PC-3 (cell line): ENCODE measurements at places on chromosomes 16 and 17. TPM values are rescaled to one million over a fixed set of nuclear protein-coding genes. Genes with fewer than 3 reads are reported as not detected.

USP22 gene
- 188 and 215 TPM in 2 replicates for total RNA-seq

- DNase-seq, result no peak
- no peaks in the 10 kb centered on the region for H3K36me3 ChIP-seq
- no peaks in the 10 kb centered on the region for H3K4me1 ChIP-seq
- H3K4me3 ChIP-seq, result no peak overlapping the region
These were observed 187.9 kb downstream of the KCNJ2 start for GRCh38 chr17:70357190-70357589.

GRCh38 chr17:39735882-39736281, 1.9 kb upstream of the GRB7 start:
- peak; percentile 31 for DNase-seq
- H3K4me1 ChIP-seq, result peaks cover 28% of the 10 kb centered on the region
- no peaks in the 10 kb centered on the region for H3K36me3 ChIP-seq
- H3K27ac ChIP-seq, result no peak overlapping the region

DPEP1 gene
- 0.23 TPM in 1 of 2 replicates, not detected in the other for total RNA-seq

DNA sequence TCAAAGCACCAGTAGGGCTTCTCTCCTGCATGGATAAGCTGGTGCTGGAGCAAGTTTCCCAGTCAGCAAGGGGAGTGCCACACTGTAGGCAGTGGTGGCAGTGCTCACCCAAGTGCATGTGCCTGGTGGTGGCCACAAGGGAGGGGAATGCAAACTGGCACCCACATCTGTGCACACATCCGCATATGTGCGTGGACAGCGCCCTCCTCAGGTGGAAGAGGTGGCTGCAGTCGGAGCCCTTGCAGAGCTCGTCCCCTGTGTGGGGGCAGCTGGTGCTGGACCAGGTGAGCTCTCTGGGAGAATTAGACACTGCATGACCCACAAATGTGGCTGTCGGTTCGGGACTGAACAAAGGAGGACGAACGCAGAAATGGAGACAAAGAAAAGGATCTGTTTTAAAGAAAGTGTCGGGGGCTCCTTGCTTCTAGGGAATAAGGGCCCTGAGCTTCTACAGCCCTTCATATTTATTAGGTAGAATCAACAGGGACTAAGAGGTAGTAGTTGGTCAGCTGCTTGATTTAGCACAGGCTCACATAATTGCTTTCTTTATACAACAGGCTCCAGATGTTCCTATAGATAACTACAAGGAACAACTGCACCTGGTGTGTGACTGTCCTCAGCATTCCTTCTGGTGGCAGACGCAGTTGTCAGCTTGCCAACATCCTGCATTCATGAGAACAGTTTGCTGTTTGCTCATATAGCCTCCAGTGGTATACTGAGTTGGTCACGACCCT, 5.3 kb upstream of the ZNF689 start:
- peak; percentile 50 for DNase-seq
- no peaks in the 10 kb centered on the region for H3K27me3 ChIP-seq
- H3K36me3 ChIP-seq, result no peaks in the 10 kb centered on the region; the same call in 1 of the 2 replicates
- no peak overlapping the region for H3K4me3 ChIP-seq
- H3K4me1 ChIP-seq, result no peaks in the 10 kb centered on the region
- H3K27ac ChIP-seq, result no peak overlapping the region

DNA sequence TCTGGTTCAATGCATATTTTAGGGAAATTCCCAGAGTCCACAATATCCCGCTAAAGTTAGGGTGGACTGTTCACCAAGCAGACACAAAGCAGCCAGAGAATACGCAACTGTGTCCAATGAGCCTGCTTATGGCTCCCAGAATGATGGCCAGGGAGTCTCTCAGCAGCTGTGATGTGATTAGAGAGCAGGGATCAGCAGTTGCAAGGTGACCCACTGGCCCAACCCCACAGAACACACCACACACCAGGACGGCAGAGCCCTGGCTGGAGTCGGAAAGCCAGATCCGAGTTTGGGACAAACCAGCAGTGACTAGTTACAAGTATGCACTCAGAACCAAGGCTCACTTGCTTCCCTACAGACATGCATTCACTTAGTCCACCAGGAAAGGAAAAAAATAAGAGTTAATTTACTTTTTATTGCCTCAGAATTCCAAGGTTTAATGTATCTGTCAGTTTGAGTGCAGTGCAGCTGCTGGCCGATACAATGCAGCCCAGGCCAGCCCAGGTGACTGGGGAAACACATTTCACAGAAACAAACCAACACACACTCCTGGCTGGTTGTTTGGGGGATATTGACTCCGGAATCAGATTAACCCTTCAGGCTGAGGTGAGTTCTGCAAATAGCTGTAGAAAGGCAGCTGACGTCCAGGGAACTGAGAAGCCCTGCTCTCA, 121.7 kb downstream of the HIC1 start:
- H3K27me3 ChIP-seq, result no peaks in the 10 kb centered on the region
- no peak overlapping the region for H3K4me3 ChIP-seq
- no peak overlapping the region for H3K27ac ChIP-seq
- peaks cover 14% of the 10 kb centered on the region for H3K4me1 ChIP-seq

DNA sequence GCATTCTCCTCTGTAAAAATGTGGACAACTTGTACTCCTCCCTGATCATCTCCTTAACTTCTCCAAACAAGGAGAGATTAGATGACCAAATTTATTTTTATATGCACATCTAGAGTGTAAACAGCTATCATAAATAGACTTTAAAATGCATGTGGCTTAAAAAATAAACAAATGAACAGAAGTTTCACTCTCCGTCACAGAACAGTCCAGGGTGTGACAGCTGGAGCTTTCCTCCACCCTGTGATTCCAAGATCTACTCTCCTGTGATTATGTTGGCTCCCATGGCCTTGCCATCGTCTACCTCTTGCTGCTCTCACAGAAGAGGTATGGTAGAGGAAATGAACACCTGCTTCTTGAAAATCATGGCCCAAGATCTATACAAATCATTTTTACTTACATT, 560.2 kb downstream of the TOX3 start:
- DNase-seq, result no peak
- no peak overlapping the region for H3K4me3 ChIP-seq
- no peaks in the 10 kb centered on the region for H3K36me3 ChIP-seq

C16orf74 gene
- 64.6 and 71.0 TPM in 2 replicates for total RNA-seq

CCDC154 gene
- total RNA-seq, result not detected in 2 replicates

DNA sequence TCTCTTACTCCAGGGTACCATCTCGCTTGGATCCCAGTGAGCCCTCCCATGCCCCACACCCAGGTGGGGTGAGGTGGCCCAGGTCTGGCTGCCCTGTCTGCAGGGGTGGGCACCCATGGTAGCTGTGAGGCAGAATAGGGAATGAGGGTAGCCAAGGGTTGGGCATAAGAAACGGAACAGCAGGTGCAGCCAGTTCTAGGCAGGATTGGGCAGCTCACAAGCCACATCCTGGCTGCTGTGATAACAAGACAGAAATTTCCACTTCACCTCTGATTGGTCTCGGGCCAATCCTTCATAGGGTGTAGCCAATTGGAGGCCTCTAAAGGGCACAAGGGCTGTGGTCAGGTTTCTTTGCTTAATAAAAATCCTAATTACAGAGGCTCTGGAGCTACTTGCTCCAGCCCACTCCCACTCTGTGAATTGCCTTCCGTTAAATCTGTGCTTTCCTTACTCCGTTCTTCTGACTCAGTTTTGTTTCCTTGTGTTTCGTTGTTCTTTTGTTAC, 1.5 kb upstream of the ARHGDIG start:
- no peaks in the 10 kb centered on the region for H3K36me3 ChIP-seq
- H3K4me3 ChIP-seq, result no peak overlapping the region
- H3K4me1 ChIP-seq, result no peaks in the 10 kb centered on the region
- H3K27ac ChIP-seq, result no peak overlapping the region

DNA sequence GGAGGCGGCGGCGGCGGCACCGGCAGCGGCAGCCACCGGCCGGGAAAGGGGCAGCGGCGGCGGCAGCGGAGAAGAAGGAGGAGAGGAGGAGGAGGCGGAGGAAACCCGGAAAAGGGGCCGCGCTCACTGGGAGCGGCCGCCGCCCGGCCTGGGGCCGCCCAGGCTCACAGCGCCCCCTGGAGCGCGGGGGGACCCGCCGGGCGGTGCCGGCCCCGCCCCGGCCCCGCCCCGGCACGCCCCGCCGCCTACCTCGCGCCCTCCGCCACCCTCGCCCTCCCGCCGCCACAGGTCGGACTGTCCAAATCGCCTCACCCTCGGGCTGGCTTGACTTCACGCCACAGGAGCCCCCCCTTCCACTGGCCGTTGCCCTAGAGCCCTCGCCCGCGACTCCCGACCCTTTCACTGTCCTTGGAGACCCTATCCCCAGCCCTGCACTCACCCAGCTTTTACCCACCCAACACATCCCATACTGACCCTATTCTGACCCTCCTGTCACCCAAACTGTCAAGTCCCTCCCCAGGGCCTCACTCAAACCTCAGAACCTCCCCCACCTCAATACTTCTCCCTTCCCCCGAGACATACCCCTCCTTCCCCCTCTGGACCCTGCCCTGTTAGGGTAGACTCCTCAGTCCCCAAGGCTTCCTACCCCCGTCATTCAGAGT, at the start of gene CSNK2A2:
TSS of gene CSNK2A2 (minus strand) at position 85 of the 662 bp plus-strand sequence. CDS start 370 bp downstream, outside the sequence.
- no peak within 1 kb of the TSS for H3K27ac ChIP-seq
- H3K36me3 ChIP-seq, result peaks cover 16% of the 10 kb centered on the region; the same call in 1 of the 2 replicates
- H3K4me1 ChIP-seq, result peaks cover 5% of the 10 kb centered on the region
- peak; percentile 61 for DNase-seq
- H3K27me3 ChIP-seq, result no peaks in the 10 kb centered on the region

DNA sequence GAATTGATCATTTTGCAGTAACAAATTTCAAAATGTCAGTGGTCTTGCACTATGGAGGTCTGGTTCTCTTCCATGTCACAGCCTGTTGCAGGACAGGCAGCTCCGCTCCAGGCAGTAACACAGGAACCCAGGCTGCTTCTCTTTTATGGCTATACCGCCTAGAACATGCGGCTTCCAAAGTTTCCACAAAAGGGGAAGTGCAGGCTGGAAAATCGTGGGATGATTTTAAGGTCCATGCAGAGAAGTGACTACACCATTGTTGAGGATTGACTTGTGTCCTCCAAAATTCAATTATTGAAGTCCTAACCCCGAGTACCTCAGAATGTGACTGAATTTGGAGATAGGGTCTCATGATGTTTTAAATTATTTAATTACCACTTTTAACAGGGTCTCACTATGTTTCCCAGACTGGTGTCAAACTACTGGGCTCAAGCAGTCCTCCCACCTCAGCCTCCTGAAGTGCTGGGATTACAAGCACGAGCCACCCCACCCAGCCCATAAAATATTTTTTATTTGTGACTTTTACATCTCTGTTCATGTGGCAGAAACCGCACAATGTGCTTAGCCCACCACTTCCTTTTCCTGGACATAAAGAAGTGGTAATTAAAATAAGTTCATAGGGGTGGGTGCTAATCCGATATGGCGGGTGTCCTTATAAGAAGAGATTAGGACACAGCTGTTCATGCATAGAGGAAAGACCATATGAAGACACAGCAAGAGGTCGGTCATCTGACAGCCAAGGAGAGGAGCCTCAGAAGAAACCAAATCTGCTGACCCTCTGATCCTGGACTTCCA, 279.2 kb upstream of the RPL38 start:
- DNase-seq, result no peak
- H3K4me3 ChIP-seq, result no peak overlapping the region
- no peaks in the 10 kb centered on the region for H3K4me1 ChIP-seq

ZP2 gene
- total RNA-seq, result not detected in 2 replicates

AGRP gene
- total RNA-seq, result not detected in 2 replicates

CTRB1 gene
- not detected in 2 replicates for total RNA-seq

DNA sequence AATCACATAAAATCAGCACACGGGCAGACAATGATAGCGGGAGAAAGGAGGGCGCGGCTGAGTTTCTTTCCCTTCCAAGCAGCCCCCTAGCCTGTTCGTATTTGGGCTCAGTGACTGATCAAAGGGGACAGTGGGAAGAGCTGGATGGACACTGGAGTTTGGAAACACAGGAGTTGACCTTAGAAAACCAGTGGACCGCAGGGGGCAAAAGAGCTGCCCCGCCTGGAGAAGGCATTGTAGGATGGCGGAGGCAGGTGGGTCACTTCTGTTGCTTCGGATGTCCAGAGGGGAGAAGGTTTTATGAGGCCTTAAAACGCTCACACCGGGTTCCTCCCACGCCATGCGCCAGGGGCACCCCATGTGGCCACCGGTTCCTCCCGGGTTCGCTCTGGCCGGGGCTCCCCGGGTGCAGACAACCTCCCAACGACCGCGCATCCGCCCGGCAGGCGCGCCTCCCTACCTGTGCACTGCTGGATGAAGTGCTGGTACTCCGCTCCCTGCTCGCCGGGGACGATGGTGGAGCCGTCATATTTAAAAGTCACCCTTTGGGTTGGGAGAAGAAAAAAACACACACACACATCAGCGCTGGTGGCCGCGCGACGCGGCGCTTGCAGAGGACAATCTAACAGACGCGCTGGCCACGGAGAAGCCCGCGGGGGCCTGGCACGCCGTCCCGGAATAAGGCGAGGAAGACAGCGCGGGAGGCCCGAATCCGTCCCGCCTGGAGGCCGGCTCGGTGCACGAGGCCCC, 662 bp downstream of the COTL1 start:
- H3K27ac ChIP-seq, result peak overlapping the region; percentile 29; the same call in 1 of the 2 replicates
- H3K27me3 ChIP-seq, result no peaks in the 10 kb centered on the region
- peaks cover 41% of the 10 kb centered on the region for H3K4me1 ChIP-seq
- peak overlapping the region; percentile 94 for H3K4me3 ChIP-seq
- peaks cover 27% of the 10 kb centered on the region for H3K36me3 ChIP-seq
- no peak for DNase-seq

TMIGD1 gene
- total RNA-seq, result not detected in 2 replicates

GRCh38 chr17:59519132-59519531, 46.3 kb upstream of the DHX40 start:
- no peaks in the 10 kb centered on the region for H3K36me3 ChIP-seq
- H3K27me3 ChIP-seq, result no peaks in the 10 kb centered on the region
- no peak overlapping the region for H3K27ac ChIP-seq
- no peak overlapping the region for H3K4me3 ChIP-seq
- DNase-seq, result no peak
- peaks cover 4% of the 10 kb centered on the region; the same call in 1 of the 2 replicates for H3K4me1 ChIP-seq

C17orf100 gene
- total RNA-seq, result 0.15 TPM in 1 of 2 replicates, not detected in the other

TEKT1 gene
- total RNA-seq, result not detected in 2 replicates

SLC6A4 gene
- not detected in 2 replicates for total RNA-seq

GGNBP2 gene
- 33.0 and 40.5 TPM in 2 replicates for total RNA-seq

DNA sequence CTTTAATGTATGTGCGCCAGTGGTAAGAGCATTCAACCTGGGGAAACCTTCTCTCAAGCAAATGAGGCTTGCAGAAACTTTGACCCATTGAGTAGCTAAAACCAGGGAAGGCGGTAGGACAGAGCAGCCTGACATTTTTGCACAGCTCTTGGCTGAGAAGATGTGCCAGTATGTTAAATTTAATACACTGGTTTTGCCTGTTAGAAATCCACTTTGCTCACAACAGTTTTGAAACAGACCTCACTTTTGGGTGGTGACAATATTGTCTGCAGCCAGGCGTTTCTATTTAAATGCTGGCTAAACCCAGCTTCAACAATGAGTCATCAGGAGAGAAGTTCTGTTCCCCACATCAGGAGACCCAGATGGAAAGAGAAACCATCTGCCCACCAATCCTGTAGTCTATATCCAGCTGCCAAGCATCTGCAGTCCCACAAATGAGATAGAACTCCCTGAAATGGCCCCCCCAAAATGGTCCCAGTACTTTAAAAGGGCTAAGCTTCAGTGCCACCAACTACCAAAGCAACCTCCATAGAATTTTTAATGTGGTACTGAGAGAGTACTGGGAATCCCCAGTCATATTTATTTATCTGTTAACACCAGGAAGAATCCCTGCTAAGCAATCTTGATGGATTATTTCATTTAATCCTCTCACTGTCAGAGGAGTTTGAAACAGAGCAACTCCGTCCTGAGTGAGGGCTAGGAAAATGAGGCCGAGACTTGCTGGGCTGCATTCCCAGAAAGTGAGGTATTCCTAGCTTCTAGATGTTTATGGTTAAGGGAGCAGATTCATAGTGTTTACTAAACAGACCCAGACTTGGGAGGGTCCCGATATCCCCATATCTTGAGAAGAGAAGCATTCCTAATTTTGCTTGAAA, 29.0 kb upstream of the CLEC3A start:
- no peaks in the 10 kb centered on the region for H3K4me1 ChIP-seq
- H3K4me3 ChIP-seq, result no peak overlapping the region
- no peaks in the 10 kb centered on the region for H3K27me3 ChIP-seq
- H3K27ac ChIP-seq, result no peak overlapping the region
- no peaks in the 10 kb centered on the region for H3K36me3 ChIP-seq
